ENCODE measurements at places on chromosomes 7 and 10.
A peak's percentile ranks its signal among the peaks of the same experiment; 100 is the strongest.

GRCh38 chr7:36145686-36146085, 7.4 kb upstream of the EEPD1 start:
- no peak for DNase-seq

GRCh38 chr10:3140280-3140679, 32.3 kb downstream of the PITRM1 start:
- DNase-seq, result no peak

DNA sequence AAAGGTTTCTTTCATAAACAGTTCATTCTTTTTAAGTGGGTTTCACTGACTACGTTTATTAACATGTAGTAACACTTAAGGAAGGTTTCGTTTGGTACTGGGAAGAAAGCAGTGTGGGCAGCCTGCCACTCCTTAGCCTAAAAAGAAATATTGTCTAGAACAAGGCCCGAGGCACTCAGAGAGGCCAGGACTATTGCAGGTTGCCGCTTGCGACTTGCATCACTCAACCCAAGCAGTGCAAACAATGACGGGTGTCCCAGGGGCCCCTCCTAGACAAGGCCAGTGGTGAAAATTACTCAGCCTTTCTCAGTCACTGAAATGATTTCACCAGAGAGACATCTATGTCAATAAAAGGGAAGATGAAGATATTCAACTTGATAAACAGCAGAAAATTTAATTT, 243.9 kb downstream of the SNX13 start:
- no peak for DNase-seq

DNA sequence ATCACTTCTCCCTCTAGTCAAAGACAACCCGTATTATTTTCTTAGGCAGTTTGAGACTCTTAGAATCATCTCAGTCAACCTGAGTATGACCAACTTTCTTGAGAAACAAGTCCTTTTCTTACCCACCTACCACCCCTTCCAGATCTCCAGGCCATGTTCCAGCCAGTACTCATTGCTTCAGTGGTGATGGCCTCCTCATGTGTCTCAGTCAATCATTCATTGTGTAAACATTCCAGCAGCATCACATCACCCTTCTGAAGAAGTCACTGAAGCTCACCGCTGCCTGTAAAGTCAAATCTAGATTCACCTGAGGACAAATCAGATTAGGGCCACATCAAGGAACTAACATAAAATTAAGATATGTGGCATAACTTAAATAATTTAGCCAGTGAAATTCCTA, 467.2 kb upstream of the NRP1 start:
- no peak for DNase-seq

DNA sequence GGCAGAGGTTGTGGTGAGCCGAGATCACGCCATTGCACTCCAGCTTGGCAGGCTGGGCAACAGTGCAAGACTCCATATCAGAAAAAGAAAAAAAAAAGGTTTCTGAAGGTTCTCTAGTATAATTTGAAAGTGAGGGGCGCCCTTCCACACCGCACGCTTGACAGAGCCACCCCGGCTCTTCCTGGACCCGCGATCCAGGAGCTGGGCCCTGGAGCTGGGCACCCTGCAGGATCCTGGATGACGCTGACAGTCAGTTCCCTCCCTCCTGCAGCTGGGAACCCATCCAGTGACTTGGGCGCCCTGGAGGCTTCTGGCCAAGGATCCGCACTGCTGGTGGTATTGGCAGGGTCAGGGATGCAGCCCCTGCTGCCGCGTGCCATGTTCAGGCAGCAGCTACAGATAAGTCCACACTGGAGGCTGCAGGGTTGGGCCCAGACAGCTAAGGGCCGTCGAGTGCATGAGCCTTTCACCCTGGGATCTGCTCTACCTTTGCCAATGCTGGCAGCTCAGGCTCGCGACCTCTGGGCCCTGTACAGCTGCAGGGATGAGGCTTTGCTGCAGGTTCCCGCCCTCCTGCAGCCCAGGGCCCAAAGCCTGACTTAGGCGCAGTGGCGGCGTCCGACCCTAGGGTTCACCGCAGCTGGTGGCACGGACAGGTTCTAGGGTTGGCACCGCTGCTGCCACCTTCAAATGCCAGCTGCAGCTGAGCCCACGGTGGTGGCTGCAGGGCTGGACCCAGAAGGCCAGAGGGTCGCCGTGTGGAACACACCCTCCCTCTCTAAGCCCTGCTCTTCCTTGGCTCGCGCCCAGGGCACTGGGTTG, 110.2 kb downstream of the OR13A1 start:
- DNase-seq, result no peak

DNA sequence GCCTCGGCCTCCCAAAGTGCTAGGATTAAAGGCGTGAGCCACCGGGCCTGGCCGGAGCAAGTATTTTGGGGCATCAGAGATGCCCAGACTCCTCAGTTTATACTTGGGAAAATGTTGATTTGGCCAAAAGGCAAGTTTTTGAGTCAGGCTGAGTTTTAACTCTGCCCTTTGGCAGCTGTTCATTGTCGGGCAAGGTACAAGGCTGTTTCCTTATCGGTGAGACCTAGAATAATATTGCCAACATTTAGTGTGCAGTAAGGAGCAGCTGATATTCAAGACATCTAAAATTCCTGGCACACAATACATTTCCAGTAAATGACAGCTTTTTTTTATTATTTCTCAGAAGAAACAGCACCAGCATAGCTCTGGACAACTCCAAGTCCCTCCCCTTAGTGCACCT, 147.6 kb upstream of the C7orf33 start:
- no peak for DNase-seq

DNA sequence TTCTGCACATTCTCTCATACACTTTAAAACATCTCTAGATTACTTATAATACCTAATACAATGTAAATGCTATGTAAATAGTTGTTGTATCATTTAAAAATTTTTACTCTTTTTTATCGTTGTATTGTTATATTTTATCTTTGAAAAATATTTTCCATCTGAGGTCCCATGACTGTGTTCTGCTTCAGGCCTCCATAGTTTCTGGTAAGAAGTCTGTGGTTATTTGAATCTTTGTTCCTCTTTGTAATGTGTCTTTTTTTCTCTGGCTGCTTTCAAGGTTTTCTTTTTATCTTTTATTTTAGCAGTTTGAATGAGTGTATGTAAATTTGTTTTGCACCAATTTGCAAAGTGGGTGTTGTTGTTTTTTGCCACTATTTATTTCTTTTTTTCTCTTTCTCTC, 263.1 kb downstream of the RPS24 start:
- DNase-seq, result no peak

DNA sequence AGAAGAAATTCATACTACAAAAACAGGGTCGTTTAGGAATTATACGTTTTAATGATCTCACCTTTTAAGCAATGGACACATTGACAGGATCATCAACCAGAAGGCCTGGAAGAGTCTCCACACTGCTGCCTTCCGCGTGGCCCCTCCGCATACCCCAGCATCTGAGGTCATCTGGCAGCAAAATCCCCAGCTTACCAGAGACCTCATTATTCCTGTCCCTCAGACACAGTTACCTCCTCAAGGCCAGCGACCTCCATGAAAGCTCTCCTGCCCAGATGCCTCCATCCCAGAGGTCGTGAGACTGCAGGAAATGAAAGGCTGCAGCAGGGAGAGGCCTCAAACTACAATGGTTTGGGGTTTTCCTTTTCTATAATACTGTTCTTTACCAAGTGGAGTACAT, 14.8 kb upstream of the GSAP start:
- DNase-seq, result no peak

DNA sequence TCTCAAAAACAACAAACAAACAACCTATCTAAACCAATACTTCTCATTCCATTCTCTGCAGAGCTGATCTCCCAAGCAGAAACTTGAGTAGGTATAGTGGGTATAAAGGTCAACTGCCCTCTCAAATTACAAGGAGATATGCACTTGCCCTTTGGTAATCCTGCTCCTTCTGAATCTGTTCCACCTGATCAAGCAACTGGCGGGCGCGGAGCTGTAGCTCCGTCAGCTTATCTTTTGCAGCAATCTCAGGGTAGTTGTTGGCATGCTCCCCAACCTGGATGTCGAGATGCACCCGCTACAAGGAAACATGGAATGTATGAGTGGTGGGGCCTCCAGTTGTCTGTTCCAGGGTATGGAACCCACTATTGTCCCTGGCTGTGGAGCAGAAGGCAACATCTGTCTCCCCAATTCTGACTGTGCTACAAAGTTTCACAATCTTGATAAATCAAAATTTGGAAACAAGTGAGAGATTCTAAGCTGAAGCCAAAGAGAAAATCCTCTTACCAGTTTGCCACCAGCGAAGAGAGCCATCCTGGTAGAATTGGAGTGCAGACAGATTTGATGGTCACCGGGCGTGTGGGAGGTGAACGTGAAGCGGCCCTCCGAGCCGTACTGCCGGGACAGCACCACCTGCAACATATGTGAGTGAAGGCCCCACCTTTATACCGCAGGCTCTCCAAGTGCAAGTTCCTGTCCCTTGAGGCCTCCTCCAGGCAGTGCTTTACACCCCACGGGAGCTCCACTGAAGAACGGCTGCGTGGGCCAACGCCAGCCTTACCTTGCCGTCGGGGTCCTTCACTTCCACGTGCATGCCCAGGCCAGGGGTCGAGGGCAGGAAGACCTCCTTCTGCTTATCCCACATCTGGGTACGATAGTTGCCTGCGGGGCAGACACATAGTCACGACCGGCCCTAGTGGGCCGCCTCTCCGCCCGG, 819 bp downstream of the TMED4 start:
- peak; percentile 68 for DNase-seq

DNA sequence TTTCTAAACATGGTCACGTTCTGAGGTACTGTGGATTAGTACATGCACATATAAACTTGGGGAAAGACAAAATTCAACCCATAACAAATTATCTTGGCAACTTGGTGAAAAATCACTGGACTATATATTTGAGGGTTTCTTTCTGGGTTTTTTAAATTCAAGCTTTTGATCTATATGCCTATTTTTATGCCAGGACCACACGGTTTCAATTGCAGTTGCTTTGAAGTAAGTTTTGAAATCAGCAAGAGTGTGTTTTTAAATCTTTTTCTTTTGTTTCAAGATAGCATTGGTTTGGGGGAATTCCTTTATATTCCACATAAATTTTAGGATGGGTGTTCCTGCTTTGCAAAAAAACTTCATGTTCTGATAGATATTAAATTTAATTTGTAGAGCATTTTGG, 406.4 kb upstream of the VWC2 start:
- DNase-seq, result no peak

DNA sequence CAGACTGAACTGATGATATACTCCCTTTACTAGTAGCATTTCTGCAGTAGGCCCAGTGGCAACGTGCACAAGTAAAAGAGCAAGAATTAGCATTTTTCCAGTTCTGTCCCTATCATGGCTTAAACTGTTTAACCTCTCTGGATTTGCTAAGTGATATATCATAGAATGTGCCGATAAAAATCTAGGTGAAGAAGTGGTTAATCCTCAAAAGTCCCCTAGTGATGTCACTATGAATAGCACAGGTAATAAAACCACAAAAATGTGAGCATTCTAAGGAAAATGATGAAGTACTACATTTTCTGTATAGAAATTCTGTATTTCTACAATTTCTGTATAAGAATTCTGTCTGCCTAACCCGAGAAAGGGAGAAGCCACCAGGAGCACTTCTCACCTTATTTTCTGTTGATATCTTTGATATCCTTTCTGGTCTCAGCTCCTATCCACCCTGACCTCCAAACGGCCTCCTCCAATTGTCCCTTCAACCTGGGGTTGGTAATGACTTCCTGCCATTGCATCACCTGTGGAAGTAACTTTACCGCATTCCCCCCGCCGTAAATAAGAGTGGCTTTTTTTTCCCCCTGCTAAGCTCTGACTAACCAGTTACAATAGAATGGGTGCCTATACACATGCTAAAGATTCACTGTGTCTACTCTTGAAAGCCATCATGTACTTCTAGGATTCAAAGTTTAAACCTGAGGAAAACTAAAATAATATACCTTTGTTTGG, 155.9 kb upstream of the ASAH2 start:
- DNase-seq, result no peak

DNA sequence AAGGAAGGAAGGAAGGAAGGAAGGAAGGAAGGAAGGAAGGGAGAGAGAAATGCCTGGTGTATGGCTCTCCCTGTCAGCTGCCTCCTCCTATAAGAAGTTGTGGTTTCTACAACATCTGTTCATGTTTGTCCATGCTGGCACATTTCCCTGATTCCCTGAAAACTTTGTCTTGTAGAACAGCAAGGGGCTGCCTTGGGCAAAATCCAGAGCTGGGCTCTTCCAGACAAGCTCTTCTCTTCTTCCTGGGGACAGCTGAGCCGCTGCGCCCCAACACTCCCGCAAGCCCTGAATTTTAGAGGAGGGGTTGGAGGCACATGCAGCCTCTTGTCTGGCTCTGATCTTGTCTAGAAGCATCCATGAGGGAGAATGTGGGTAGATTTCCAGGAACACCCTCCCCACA, 282.0 kb upstream of the ADARB2 start:
- DNase-seq, result no peak

GRCh38 chr7:33192695-33193291, 63.4 kb downstream of the BBS9 start:
- no peak for DNase-seq

DNA sequence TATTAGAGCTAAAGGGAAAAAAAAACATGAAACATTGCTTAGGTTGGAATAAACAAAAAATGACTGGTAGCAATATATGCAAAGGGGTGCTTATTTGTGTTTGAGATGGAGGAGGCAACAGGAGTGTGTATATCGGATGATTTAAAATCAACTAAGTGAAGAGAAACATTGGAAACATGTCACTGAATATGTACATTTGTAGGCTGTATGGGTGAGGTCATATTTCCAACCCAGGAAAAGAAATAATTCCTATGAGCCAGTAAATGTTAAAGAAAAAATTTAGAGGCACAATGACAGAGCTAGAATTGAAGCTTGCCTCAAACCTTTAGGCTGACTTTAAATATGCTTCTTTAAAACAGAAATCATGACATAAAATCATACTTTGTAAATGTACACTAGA, 709.0 kb upstream of the SEMA3D start:
- DNase-seq, result no peak

DNA sequence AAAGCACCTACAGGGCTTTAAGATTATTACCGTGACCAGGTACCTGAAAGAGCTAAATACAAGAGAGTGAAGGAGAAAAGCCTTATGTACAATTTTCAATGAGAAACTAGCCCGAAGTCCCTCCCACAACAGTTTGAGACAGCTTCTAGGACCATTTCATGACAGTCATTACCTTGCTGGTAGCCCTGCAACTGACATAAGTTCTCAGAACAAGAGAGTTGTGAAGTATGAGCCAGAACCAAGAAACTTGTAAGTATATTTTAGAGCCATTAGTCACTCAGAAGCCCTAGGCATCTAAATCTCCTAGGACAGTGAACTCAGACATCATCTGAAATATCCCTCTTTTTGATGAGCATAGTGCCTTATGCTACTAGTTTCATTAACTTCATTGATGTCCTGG, 792.1 kb downstream of the GRM8 start:
- no peak for DNase-seq

All from activated naive CD4-positive, alpha-beta T cell treated with anti-CD3 and anti-CD28 coated beads, Interleukin-2, amount 10 ng/mL, durations not matched to agents 7 days and 5 days (primary cell).